ENCODE measurements at places on chromosomes 5 and 9.
A peak's percentile ranks its signal among the peaks of the same experiment; 100 is the strongest.

GRCh38 chr5:170536525-170536924 lies 32.7 kb downstream of the KCNIP1 start:
- DNase-seq = no peak

GRCh38 chr9:130461218-130461630 lies 16.5 kb downstream of the ASS1 start:
- peak; percentile 78 for DNase-seq

- peak; percentile 18 for DNase-seq
These were observed 266.5 kb upstream of the EFNA5 start for GRCh38 chr5:107937204-107937603.

- no peak for DNase-seq
These were observed 16.5 kb upstream of the IRX4 start for GRCh38 chr5:1899201-1899600.

DNA sequence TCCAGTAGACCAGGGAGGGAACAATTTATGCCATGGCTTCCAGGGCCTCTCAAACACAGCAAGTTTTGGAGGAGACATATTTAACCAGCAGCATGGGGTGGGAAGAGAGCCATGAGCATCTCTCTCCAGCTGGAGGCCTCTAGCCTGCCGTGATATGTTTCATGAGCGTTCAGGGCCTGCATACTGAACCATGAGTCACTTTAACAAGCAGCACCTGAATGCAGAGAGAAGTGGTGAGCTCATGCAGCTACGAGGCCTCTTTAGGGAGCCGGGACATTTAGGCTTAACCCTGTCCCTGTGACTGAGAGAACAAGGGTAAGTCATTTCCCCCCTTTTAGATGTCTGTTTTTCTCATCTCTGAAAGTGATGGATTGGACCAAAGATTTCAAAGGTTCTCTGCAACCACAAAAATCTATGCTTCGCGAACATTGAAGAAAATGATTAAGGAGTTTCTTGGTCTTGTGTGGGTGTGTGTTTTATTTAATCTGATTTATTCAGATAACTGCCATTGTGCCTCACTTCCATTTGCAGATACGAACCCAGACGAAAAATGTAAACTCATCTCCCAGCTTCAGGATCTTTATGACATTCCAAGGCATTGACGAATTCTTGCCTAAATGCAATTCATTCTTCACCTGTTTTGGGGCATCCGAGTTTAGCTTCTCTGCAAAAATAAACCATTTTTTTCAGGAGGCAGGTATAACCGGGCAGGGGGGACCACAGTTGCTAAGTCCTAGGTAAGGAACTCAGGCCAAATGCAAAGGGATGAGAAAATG lies 157.0 kb downstream of the GABBR2 start:
- no peak for DNase-seq

GRCh38 chr9:130073373-130073772 lies 19.7 kb downstream of the GPR107 start:
- DNase-seq = no peak

DNA sequence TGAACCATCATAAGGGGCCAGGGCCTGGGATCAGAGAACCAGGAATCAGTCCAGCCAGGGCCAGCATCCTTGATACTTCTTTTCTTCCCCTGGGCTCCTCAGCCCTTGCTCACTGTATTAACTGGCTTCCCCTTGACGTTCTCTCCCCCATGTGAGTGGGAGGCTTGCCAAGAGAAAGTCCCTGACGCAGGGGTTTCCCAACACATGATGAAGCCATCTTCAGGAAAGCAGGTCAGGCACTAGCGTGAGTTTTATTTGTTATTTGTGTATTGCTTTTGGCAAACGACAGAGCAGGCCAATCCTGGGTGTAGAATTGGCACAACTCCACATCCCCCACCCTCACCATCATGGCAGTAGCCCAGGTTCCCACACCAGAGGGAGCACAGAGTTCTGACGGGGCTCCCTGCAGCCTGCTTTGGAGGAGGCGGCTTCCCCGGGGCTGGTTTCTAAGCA lies 165.5 kb upstream of the NFIL3 start:
- peak; percentile 33 for DNase-seq

- no peak for DNase-seq
These were observed 3.7 kb upstream of the CEL start for GRCh38 chr9:133058071-133058470.

- no peak for DNase-seq
These were observed 249.2 kb upstream of the EFNA5 start for GRCh38 chr5:107919969-107920368.

DNA sequence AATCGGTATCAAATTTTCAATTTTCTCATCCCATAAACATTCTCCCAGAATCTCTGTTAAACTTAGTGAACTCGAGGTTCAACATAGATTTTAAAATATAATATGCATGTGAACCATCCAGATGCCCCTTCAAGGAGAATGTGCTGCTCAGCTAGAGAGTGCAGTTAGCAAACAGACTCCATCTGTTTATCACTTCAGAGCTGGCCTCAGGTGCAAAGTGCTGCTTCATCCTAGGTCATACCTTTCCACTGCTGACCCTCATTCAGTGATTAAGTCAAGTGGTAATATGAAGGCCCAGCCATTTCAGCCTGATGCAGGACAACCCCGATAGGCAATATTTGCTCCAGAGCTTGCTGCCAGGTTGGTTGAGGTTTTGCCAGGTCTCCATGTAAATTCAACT lies 339.0 kb upstream of the POU5F2 start:
- no peak for DNase-seq

- DNase-seq = peak; percentile 67
These were observed 18.1 kb upstream of the MTX3 start for GRCh38 chr5:80008995-80009765.

GRCh38 chr5:10323588-10324488 lies 16.1 kb upstream of the CMBL start:
- peak; percentile 49 for DNase-seq

- no peak for DNase-seq
These were observed 18.8 kb downstream of the SNCAIP start for GRCh38 chr5:122330881-122331280.

- DNase-seq = no peak
These were observed 200.0 kb downstream of the ACTL7B start for GRCh38 chr9:108655818-108656217.

DNA sequence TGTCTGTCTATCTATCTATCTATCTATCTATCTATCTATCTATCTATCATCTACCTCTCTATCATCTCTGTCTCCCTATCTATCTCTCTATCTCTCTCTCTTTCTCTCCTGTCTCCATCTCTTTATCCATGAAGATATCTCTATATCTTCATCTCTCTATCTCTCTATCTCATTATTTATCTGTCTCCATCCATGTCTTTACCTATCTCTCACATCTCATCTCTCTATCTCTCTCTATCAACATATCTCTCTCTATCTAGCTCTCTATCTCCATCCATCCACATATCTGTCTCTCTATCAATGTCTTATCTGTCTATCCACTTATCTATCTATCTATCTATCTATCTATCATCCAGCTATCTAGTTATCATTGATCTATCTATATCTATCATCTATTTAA lies 292.1 kb upstream of the IRX2 start:
- DNase-seq = no peak

- DNase-seq = no peak
These were observed 28.5 kb downstream of the ZNF366 start for GRCh38 chr5:72478684-72479083.
